GM12865 (cell line): ENCODE measurements at places on chromosomes 12 and 14.

GRCh38 chr12:52519826-52520662, at the start of gene KRT5:
TSS of gene KRT5 (minus strand) at chr12:52520394. CDS start at chr12:52520296, 98 bp downstream.
- DNase-seq, result no peak

DNA sequence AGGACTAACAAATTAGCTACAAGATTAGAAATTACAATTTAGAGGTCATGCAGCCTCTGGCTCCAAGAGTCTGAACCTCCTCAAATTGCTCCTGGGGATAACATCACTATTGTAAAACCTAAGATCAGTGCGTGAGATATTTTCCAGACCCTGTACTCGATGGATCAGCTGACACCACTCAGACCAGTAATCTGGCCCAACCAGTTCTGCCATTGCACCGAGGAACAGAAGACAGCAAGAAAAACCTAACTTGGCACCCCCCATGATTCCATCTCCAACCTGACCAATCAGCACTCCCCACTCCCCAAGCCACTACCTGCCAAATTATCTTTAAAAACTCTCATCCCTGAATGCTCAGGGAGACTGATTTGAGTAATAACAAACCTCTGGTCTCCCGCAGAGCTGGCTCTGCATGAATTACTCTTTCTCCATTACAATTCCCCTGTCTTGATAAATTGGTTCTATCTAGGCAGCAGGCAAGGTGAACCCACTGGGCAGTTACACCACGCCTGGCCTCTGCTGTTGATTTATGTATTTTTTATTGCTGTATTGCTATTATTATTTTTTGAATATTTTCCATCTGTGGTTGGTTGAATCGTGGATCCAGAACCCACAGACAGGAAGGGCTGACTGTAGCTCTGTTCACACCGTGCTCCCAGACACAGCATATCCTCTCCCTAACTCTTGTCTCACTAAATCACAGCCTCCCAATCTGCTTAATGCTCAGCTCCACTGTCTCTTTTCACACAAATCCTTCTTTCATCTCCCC, 9.2 kb downstream of the HEBP1 start:
- DNase-seq, result no peak

DNA sequence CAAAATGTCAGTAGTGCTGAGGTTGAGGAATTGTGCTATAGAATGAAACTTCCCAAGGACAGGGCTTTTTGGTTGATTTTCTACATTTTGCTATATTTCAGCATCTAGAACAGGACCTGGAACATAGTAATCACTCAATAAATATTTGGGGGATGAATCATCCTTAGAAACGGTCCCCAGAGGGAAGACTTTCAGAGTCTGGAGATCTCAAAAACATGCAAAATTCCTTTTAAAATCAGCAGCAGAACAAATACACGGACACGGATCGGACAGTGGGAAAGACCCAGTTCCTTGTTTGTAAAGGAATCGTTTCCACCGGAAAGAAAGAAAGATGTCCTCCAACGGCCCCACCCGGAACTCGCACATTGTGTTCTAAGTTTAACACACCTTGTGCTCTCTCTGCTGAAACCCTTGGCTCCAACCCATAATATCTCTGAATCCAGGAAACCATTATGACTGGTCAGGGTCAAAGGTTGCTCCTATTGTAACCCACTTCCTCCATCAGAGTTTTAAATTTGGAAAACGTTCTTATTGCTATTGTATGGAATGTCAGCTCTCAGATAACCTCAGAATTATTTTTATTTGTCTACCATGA, 617.2 kb downstream of the MED13L start:
- DNase-seq, result no peak

DNA sequence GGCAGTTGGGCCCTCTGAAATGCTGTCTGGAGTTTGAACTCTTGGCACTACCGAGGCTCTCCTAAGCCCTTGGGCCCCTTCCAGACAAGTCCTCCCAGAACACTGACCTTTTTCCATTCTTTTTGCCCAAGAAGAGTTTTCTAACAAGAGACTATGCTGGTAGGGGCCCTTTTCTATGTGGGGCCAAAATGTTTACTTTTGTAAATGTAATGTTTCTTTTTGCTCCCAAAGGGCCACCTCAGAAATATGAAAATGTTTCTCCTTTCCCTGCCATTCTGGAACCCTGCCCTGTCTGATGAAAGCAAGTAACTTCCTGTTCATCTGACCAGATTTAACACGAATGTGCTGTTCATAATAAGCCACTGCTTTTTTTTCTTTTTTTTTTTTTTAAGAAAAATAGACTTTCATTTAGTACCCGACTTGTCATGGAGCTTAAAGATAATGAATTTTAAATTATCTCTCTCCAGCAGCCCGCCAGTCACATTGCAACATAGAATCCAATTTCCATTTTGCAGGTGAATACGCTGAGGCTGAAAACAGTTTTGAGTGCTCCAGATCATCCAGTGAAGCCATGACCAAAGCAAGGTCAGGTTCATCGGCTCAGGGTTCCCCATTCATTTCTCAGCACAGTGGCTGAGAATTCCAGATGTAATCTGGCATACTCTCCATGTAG, 169.9 kb downstream of the DPF3 start:
- DNase-seq, result no peak

- no peak for DNase-seq
Observed at GRCh38 chr12:82375201-82375600, 16.9 kb downstream of the METTL25 start.

DNA sequence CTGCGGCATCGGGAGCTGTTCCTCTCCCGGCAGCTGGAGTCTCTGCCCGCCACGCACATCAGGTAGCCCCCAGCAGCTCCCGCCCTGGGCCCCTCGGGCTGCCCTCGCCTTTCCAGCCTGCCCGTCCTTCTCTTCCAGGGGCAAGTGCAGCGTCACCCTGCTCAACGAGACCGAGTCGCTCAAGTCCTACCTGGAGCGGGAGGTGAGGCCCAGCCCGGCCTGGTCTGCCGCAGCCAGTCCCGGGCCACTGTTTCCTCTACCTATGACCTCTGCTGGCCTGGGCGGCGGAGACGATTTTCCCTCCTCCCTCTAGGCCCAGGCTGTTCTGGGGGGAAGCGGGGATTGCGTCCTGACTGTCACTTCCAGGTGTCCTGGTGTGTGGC, 24.5 kb upstream of the CRIP2 start:
- no peak for DNase-seq

DNA sequence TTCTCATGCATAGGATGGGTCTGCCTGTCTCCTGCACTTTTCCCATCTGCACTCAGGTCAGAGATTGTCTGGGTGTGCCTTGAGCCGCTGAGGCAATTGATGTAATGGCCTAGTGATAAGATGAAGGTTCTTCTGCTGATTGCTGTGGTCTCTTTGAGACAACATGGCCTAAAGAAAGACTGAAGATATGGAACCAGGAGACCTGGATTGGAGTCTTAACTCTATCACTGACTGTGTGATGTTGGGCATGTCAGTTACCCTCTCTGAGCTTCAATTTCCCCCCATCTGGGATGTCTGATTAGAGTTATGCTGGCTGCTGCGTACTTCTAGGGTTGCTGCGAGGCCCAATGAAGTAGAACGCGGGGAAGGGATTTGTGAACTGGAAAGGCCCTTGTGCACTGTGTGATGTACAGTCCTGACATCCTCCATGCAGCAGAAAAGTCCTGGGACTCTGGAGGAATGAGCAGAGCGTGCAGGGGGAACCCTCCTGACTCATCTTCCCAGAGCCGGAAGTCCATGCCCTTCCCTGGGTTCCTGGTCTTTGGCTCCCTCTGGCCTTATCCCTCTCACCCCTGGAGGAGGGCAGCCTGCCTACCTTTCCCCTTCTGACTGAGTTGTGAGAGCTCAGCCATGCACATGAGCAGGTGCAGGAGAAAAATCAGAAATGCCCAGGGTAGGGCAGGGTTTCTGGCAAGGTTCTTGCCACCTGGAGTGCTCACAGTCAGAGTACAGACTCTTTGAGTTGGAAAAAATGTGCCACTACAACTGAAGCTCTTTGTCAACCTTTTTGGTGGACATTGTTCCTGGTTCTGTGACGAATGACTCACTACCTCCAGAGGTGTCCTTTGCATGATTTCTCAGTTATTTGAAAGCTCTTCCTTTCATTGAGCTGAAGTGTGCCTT, 21.1 kb downstream of the PLEKHD1 start:
- no peak for DNase-seq

GRCh38 chr12:92338671-92339070, 193.0 kb upstream of the BTG1 start:
- no peak for DNase-seq

DNA sequence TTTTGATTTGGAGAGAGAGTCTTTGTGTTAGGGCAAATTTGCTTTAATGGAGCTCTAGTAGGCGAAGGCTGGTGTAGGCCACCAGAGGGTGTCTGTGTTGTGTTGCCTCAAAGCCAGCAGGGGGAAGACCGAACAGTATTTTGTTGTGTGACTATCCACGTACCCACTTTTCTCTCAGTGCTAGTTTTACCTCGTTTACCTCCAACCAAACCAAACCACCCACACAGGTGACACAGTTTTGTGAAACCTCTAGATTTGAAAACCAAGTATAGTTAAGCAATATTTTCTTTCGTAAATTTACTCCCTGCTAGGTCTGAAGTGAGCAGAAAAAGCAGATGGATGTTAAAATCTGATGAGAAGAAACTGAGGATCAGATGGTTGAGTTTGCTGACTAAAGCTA, 36.3 kb upstream of the NPFF start:
- peak; percentile 81 for DNase-seq

DNA sequence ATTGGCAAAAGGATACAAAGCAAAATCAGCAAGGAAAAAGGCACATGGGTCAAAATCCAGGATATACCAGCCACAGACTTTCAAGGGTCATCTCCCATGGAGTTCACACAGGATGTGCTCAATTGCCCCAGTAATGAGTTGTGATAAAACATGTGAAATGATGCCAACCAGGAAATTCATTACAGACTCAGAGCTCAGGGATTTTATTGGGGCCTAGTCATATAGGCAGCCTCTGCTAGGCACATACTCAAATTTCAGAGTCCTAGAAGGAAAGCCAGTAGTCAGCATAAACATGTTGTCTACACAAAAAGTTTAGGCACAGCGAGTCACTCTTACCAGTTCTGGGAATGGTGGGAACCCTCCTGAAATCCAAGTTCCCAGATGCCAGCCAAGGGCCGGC, 64.4 kb upstream of the OSBPL8 start:
- no peak for DNase-seq

DNA sequence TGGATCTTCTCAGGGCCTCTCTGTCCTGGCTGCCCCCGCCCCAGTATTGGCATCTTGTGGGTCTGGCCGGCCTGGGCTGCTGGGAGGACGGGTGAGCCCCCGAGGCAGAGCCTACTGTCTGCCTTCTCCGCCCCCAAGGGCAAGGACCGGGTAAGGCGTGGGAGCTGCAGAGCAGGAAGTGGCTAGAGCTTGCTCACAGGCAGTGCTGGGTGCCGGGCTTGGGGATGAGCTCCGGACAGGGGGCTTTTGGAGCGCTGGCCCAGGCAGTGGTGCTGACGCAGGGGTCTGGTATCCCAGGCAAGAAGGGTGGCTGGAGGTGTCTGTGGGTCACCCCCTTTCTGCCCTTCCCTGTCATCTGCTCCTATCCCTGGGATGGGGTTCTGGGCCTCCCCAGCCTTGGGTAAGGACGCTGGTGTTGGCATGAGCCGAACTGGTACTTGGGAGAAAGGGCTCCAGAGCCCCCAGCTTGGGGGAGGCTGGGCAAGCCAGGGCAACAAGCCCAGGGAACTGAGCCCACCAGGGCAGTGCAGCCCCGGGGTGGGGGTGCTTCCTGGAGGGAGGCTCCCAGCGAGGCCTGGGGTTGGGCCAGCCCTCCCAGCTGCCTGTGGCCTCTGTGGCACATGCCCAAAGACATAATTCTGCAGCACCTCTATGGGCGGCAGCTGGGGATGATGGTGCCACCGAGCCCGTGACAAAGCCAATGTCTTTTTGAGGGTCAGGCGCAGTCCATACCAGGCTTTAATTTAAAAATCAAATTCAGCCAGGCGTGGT, 126.3 kb downstream of the KIF26A start:
- DNase-seq, result no peak

DNA sequence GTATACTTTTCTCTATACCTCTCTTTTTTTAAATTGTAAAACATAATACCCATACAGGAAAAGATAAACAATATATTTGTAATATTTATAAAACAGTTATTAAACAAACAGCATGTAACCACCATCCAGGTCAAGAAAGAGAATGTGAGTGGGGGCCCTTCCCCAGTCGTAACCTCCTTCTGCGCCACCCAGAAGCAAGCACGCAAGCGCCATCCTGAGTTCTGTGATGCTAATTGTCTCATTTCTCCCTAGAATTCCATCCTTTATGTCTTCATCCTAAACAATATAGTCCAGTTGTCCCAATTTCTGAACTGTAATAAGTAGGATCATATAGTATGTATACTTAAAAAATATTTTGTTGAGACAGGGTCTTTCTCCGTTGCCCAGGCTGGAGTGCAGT, 129.5 kb downstream of the EXOC5 start:
- DNase-seq, result no peak

GRCh38 chr14:78173346-78174035, 3.3 kb downstream of the NRXN3 start:
- no peak for DNase-seq

DNA sequence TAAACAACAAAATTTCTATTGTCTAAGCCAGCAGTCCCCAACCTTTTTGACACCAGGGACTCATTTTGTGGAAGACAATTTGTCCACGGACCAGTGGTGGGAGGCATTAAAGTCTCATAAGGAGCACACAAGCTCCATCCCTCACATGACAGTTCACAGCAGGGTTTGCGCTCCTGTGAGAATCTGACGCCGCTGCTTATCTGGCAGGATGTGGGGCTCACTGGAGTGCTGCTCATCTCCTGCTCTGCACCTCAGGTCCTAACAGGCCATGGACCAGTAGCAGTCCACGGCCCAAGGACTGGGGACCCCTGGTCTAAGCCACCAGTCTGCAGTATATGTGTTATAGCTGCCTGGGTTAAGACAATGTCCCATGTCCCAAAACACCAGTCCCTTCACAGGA, 27.2 kb downstream of the VCPKMT start:
- no peak for DNase-seq

DNA sequence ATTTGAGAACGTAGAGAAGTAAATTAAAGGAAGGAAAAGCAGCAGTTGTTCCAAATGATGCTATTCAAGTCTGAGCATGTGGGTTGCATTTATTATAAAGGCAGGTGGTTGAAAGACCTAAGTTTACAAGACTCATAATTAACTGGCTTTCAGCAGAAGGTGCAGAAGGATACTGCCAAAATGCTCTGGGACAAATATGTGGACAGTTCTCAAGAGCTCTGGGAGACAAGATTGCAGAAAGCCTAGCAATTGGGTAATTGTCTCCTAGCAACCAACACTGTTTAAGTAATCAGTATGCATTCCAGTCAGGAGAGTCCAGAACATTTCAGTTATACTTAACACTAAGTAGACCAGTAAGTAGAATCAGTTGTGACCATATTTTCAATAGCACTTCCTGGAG, 131.5 kb downstream of the GPR135 start:
- DNase-seq, result no peak
